ENCODE measurements at places on chromosomes 1 and 21. TPM values are rescaled to one million over a fixed set of nuclear protein-coding genes. Genes with fewer than 3 reads are reported as not detected.

OR10J4 gene
- total RNA-seq: not detected

MINDY1 gene
- 2.7 TPM for total RNA-seq

HES3 gene
- not detected for total RNA-seq

CDCA8 gene
- 48.4 TPM for total RNA-seq

MLLT11 gene
- 10.3 TPM for total RNA-seq

RGS18 gene
- total RNA-seq: not detected

All from A549 treated with RU486 at 1 μM for 4 hours (cell line).